Stimulated activated CD8-positive, alpha-beta memory T cell treated with anti-CD3 and anti-CD28 coated beads, Interleukin-12 subunit alpha, Interleukin-12 subunit beta, amount 100 ng/mL, for 1 hour (primary cell): ENCODE measurements at places on chromosomes 7 and 10.
A peak's percentile ranks its signal among the peaks of the same experiment; 100 is the strongest.

GRCh38 chr7:108045154-108045553 is 42.2 kb upstream of the LAMB1 start:
- DNase-seq, result no peak

GRCh38 chr7:80530136-80530535 is 18.3 kb upstream of the GNAT3 start:
- no peak for DNase-seq

DNA sequence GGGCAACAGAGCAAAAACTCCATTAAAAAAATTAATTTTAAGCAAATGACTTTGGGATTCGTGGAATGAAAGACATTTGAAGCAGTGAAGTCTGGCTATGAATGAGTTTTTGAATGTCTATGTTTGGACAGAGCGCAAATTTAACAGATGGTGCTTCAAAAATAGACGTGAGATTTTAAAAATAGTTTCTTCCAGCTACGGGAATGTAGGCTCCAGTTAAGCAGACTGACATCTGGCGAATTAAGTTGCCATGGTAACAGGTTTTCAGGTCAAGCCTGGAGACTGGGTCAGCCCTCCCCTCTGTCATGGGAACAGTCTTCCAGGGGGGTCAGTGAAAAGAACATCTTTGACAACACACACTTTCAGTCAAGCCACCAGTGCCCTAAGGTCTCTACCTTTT is 62.0 kb downstream of the MYOF start:
- no peak for DNase-seq

GRCh38 chr7:7014827-7015595 is 167.3 kb upstream of the C1GALT1 start:
- no peak for DNase-seq

DNA sequence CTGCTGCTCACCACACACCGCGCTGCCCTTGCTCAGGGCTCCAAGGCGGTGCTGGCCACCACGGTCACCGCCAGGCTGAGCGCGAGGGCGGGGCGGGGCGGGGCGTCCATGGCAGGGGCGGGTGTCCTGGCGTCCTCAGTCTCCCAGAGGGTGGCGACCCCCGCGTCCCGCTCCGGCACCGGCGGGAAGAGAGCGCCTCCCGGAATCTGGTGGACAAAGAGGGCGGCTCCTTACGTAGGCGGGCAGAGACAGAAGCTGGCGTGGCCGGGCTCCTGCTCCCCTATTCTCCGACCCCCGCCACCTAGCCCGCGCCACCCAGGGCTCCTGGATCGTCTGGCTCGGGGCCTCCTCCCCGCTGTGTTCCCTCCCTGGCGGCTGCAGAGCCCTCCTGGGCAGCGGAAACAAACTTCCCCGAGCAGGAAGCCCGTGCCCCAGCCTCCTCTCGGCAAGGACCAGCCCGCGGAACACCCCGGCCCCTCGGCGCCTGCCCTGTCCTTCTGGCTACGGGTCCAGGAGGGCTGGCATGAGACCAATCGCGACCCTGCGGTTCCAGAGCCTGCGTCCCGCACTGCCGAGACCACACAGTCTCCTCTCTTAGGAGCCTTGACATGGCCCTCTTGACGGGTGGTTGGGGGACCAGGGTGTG is 133.8 kb upstream of the ZNF92 start:
- DNase-seq, result no peak

DNA sequence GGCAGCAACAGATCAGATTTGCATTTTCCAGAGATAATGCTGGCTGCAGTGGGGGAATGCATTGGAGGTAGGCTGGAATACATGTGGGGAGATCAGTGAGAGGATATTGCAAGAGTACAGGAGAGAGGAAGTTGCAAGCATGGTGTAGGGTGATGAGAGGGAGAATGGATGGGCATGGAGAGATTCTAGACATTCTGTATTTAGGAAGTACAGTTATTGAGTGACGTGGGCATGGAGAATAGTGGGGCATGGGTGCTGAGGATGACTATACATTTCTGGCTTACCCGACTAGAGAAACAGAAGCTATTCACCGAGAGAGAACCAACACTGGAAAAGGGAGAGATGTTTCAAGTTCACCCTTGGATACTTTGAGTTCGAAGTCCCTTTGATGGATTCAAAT is 116.9 kb upstream of the SVIL start:
- no peak for DNase-seq

- no peak for DNase-seq
Measured at GRCh38 chr7:111835066-111835465, 272.8 kb upstream of the IMMP2L start.

GRCh38 chr7:112449353-112449752 is 907 bp upstream of the IFRD1 start:
- DNase-seq, result peak; percentile 23

- no peak for DNase-seq
Measured at GRCh38 chr10:72094574-72094973, 6.2 kb upstream of the SPOCK2 start.

DNA sequence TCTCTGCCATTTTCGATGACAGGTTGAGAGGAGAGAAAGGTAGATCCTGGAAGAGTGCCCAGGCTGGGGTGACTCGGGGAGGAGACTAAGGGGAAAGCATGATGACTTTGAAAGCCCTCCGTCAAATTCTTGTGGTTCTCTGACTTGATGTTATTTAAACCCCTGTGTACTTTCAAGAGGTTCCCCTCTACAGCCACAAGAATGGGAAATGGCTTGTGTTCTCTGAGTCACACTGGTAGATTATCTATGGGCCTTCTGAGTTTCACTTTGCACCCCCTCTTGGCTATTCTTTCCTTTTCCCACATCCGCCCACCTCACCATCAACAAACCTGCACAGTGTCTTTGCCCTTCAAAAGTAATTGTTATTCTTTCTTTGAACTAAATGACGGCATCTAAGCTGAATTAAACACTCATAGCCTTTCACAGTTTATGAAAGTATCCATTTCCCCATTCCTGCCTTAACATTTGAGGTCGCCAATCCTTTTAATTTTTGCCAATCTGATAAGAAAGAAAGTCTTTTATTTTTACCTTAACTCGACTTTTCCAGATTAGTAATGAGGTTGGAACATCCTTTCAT is 24.1 kb downstream of the PRF1 start:
- DNase-seq, result peak; percentile 63

DNA sequence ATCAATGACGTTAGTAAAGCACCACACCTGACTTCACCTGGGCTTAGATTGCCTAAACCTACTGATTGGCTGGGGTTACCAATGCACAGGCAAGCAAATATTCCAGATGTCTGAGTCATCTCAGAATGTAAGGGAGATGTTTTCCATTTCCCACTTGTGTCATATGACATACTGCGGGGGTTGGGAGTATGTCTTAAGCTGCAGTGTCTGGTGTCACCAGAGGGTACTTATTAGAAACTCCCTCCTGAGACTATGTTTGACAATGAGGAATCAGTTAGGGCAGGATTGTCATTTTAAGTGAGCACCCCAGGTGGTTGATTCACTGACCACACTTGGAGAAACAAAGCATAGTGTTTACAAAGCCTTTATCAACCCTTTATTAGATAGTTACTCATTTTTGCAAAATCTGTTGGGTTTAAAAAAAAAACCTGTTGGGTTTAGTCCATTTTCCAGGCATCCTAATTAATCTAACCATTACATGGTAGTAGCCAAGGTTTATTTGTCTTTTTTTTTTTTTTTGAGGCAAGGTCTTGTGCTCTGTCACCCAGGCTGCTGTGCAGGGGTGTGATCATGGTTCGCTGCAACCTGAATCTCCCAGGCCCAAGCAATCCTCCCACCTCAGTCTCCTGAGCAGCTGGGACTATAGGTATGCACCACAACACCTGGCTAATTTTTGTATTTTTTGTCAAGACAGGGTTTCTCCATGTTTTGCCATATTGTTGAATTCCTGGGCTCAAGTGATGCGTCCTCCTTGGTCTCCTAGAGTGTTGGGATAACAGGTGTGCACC is 72.5 kb downstream of the CDK6 start:
- no peak for DNase-seq

GRCh38 chr7:18086165-18087025 is 58.7 kb upstream of the PRPS1L1 start:
- no peak for DNase-seq

DNA sequence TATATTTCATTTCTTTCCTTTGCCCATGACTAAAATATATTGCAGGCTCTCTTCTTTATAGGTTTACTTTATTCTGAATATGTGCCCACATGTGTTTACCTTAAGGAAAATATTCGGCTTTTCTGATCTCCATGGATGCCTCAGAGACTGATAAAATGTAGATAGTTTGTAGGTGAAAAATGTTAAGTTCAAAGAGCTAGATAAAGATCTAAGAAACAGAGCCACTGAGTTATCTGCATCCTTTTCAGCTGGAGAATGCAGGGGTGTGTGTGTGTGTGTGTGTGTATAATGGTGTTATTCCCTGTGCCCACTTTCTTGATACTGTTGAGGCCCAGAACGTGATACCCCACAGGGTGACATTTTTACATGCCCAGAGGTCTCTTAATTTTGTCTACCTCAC is 150.8 kb downstream of the LRRC4 start:
- no peak for DNase-seq

DNA sequence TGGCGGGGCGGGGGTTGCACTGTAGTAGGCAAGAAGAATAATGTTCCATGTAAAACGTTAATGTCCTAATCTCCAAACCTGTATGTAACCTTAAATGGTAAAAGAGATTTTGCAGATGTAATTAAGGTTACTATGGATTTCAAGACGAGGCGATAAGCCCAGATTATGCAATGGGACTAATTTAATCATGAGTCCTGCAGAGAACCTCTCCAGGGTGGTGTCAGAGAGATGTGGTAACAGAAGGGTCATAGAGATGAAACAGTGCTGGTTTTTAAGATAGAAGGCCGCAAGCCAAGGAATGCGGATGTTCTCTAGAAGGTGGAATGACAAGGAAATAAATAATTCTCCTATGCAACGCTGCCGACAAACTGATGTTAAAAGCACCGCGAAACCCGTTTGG is 57.1 kb downstream of the UBE3C start:
- DNase-seq, result no peak

- no peak for DNase-seq
Measured at GRCh38 chr7:17279061-17279460, 19.4 kb upstream of the AHR start.

DNA sequence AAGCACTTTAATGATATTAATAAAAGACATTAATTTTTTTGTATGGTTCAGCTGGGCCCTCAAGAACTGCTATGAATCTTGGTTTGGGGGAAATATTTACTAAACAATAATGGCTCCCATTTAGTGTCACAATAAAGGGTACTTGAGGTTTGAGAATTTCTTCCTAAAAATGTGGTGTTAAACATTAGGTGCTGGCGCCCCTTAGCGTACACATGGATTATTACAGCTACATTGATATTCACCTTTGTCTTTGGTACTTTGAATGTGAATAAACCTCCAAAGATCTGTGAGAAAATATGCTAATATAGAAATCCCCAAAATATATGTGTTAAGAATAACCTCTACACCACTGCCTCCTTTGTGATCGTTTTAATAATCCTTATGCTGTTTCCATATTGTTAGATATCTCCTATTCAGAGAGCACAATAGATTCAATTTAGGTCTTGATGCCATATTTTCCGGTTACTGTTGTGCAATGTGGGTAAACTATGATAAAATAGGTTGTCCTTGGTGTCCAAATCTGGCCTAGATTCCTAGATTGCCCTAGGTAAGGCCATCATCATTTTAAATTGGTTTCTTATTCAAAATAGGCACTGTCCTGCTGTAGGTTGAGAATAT is 161.8 kb upstream of the CACNA2D1 start:
- no peak for DNase-seq

DNA sequence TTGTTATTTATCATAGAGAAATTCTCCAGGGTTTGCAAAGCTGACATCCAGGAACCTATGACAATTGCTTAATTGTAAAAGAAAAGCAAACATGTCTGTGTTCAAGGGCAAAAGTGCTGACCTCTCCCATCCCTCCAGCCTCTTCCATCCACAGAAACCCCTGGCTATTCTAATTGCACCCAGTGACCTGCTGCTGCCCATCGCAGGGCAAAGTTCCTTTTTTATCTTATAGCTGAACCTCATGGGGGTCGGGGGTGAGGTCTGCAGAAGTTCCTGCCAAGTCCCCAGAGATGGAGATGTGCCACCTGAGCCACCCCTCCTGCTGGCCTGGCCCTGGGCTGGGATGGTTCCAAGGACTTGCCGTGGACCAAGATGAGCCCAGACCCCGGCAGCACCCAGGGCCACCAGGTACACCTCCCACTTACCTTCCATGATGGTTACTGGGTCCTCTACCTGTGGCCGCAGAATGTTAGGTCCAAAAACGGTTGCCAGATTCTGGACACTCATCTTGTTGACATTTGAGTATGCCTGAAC is 146.5 kb downstream of the MAPK8 start:
- DNase-seq, result no peak

- DNase-seq, result no peak
Measured at GRCh38 chr10:43038783-43039623, 37.9 kb upstream of the RET start.

DNA sequence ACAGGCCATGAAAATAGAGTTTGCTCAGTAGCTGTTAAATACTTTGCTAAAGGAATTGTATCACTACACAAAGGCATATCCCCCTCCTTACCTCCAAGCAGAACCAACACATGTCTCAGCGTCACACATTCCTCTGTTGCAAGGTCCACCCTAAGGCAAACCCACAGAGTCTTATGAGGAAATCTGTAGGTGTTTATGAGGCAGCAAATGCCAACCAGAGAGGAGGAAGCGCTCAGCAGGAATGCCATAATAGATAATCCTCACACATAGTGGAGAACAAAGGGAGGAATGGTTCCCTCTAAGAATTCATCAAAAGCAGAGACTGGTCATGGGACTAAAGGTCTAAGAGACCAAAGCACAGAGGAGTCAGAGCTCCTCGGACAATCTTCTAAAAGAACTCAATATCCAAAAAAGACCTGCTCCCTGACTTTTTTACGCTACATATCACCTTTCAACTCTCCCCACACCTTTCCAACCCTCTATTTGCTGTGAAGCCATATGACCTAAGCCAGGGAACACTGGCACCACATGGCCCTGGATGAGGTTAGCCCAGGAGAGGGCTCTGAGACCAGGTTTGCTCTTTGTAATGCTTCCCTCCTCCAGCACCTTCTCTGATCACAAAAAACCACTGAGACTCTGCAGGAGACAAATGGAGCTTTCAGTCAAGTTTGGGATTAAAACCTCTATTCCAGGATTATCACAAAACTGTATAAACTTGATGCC is 7.3 kb downstream of the SLC25A13 start:
- DNase-seq, result no peak

GRCh38 chr10:60536529-60537114 is 146.9 kb upstream of the ANK3 start:
- DNase-seq, result no peak

DNA sequence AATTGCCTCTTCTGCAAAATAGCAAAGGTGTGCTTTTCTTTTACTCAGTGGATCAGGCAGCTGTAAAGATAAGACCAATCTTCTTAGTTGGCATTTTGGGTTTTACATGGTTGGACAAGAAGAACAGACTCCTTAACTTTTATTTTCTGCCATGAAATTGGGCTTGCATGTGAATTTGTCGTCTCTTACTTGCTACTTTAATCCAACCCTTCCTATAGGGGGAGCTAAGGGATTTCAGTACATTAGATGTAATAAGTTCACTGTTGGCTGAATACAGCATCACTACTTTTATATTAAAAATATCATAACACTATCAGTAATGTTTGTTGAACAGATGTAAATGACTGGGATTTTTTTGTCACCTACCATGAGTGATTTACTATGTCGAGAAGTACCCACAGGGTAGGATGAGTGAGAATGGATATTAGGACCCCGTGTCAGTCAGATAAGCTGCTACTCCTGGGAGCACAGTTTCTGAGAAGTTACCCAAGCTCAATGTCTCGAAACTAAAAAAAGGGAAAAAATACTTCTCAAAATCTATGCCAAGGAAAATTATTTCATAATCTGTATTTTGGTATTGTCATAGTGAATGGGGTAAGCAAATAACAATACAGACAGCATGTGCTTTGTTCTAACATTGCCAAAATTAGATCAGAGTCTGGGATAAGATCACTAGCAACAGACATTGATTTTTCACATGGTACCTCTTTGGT is 127.4 kb upstream of the AGR3 start:
- DNase-seq, result no peak
